ENCODE measurements at places on chromosomes 6 and 20.

- DNase-seq, result no peak
Measured at GRCh38 chr20:60063048-60063451, 104.8 kb downstream of the CDH26 start.

DNA sequence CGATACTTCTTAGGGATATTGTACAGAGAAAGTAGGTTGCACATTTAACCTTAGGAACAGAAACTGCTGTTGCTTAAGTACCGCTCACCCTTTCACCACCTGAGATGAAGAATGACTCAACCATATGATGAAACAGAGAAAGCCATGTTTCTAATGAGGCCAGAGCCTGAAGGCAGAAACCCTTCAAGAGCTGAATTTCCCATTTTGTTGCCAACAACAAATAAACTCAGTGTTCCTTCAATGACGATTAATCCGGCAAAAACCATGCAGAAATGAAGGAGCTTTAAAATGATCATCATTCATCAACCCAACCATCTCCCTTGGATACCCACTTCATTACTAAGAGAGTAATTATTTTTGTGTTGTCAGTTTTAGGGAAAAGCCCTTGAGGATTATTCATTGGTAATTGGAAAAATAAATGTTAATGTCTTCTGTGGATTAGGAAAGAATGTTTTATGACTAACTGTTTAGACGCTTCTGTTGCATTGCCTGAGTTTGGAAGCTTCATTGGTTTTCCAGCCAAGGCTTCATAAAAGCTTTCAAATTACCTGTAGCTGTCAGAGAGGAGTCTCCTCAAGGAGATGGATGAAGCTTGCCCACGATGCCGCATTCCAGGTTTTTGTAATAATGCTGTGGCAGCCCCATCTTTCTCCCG is 112.1 kb upstream of the IYD start:
- DNase-seq, result no peak

DNA sequence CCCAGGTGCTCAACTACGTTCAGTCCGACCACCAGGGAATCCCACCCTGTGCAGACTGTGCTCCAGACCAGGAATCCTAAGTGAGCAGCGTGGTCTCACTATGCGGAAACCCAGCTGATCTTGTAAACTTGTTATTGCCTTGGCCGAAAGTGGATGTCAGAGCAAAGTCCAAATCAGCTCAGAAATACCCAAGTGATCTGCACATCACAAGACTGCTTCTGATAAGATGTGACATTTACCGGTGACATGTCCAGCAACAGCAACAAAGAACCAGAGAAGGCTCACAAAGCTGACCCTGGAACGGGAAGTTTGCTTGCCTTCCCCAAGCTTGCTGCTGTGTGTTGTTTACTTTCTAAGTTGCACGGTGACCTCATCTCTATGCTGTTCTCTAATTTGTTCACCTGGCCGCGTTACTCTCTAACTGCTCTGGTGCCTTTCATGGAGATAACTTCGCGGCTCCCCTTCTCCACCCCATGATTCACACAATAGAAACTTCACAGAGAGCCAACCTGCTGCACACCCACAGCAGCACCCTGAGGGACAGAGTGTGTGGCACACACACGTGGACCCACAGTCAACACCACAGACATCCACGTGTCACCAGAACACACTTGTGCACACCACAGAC is 1.7 kb downstream of the BNIP5 start:
- DNase-seq, result no peak

DNA sequence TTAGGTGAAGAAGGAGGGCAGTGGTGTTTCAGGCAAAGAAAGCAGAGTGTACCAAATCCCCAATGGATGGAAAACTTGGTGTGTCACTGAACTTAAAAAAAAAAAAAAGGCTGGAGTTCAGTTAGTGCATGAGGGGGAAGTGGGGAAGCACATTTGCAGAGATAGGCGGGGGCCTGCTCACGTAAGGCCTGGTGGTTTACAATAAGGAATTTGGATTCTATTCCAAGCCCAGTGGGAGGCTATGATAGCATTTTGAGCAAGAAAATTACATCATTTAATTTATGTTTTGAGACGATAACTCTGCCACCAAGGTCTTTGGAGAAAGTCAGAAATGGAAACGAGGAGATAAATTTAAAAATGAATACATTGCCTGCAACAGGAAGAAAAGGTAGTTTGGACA is 225.5 kb downstream of the EYA4 start:
- no peak for DNase-seq

DNA sequence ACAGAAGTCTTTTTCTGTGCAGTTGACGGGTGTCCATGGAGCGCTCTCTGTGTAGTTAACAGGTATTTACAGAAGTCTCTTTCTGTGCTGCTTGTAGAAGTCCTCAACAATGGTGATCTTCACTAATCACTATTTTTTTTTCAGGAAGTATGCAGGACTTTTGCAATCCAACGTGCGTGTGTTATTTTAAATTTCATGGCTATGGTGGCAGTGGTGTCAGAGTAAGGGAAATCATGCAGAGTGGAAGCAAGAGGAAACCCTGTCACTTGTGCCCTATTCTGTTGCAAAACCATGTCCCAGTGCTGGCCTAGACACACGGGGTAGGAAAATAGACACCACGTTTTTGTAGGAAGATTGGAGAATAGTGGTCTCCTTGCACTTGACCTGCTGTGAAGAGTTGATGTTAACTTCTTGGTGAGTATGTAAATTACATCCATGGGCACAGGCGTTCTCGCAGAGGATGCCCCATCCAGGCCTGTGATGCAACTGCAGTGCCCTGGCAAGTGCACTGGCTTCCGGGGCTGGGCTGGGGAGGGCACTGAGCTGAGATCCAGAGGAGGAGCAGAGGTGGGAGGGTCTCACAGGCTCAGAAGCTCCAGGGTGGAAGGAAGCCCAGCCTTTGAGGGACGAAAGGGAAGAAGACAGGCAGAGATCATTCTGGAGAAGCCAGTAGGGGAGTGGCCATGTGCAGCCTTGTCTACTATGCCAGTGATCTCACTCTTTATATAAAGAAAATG is 146.5 kb downstream of the SYCP2 start:
- no peak for DNase-seq

GRCh38 chr20:36149012-36149411 is 5.5 kb upstream of the EPB41L1 start:
- no peak for DNase-seq

GRCh38 chr20:38827770-38828281 is 22.3 kb downstream of the PPP1R16B start:
- DNase-seq, result no peak

DNA sequence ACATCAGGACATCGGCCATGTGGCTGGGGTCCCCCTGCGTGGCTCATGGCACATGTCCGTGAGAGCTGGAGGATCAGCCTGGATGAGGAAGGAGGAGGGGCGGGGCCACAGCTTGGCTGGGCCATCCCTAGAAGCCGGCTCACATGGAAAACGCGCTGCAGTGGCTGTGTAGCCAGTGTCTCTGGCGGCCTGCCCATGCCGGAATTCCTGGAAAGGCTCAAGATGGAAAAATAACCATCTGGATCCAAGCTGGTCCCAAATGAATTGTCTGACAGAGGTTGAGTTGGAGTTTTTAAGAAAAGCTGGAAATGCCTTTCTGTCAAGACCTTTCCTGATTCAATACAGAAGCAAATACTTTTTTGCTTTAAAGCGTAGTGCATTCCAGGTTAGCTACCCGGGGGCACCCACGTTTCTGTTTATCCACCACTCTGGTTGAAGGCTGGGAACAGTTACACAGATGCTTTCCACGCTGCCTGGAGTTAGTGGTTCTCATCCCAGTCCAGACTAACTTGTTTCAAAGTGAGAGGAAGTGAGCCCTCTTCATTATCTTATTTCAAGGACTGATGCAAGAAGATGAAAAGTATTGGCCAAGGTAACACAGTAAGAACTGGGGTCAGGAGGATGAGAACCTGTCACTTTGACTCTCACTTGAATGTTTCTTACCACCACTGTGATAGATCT is 99.0 kb downstream of the GMPR start:
- no peak for DNase-seq

- no peak for DNase-seq
Measured at GRCh38 chr20:63542696-63543095, 4.9 kb downstream of the SRMS start.

GRCh38 chr6:42224222-42225028 is 6.8 kb upstream of the MRPS10 start:
- no peak for DNase-seq

- no peak for DNase-seq
Measured at GRCh38 chr6:2909718-2910117, 6.6 kb upstream of the SERPINB9 start.

- DNase-seq, result no peak
Measured at GRCh38 chr6:162974685-162975084, 246.9 kb downstream of the PACRG start.

DNA sequence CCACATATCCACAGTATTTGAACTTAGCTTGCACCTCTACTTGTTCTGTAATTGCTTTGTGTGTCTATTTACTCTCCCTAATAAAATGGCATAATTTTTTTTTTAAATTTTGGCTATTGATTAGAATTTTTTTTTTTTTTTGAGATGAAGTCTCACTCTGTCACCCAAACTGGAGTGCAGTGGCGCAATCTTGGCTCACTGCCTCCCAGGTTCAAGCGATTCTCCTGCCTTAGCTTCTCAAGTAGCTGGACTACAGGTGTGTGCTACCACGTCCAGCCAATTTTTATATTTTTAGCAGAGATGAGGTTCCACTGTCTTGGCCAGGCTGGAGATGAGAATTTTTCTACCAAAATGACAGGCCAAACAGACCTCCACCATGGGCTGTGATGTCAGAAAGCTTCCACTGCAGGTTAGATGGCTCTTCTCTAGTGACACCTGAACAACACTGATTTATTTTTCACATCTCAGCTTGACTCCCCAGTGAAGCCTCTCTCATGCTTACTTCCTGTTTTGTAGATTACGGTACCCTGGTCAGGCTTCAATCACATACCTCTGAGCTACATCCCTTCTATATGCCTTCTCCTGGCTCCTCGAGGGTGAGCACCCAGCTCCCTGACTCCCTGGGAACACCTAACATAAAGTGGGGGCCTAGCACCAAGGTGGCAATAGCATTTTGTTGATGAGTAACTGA is 112.8 kb downstream of the ARHGAP18 start:
- DNase-seq, result no peak

DNA sequence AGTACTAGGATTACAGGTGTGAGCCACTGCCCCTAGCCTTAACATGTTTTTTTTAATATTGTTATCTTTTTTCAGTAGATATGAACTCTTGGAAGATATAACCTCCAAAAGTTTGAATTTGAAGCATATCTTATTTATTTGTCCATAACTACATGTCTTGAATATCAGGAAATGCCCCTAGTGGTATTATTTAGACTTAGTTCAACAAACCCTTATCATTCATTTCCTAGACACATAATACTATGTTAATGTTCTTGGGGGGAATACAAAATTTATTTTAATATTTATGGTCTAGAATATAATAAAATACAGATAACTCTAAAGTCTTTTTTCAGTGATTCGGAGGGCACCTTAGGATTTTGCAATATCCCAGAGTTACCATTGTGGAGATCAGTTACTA is 160.7 kb downstream of the HACE1 start:
- no peak for DNase-seq

- DNase-seq, result no peak
Measured at GRCh38 chr6:44524476-44525227, 137.1 kb downstream of the CDC5L start.
